Activated T-cell treated with anti-CD3 and anti-CD28 coated beads, Interleukin-2, amount 50 U/mL, for 72 hours (primary cell): ENCODE measurements at places on chromosomes 16 and 17. TPM values are rescaled to one million over a fixed set of nuclear protein-coding genes. Genes with fewer than 3 reads are reported as not detected.

DNA sequence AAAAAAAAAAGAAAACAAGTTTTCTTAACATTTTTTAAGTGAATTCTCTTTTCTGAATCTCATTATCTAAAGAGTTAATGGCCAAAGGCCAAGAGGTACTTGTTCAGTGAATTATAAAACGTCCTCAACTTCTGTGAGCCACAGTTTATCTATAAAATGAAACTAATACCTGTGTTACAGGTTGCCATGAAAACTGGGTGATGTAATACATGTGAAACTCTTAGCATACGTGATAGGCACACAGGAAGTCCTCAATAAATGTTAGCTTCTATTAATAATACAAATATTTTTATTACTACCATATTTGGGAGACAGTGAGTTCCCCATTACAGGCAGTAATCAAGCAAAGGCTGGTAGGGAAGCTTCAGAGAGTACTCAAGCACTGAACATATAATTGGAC is 13.5 kb upstream of the INPP5K start:
- DNase-seq, result no peak

Gene HEATR9
- total RNA-seq, result 1.8 TPM

Gene ABCA10
- 2.0 TPM for total RNA-seq

DNA sequence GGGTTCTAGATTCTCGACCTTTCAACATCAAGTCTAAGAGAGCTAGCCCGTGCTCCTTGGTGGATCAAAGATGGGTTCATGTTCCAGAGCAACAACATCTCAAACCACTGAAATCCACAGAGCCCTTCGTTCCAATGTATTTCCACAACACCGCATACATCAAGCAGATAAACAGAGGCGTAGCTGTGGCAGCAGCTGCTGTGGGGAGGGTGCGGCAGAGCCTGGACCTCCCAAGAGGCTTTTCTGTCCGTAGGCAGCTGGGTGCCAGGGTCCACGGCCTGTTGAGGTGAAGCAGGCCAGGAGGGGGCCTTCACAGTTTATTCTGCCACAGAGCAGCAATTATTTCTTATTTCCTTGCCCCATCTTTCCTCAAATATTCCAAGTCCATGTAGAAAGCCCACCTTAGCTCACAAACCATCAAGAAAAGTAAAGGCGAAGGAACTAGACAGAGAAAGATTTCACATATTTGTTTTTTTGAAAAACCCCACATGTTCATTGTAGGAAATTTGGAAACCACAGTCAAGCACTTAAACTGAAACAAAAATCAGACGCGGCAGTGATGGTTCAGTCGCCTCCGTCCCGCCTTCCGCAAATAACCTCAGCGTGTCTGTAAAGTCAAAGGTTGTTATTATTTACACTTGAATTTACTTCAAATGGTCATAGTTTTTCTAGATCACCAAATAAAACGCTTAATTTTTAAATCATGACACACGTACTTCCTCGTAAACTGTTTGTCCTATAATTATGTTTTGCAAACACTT is 144.6 kb upstream of the FOXF1 start:
- DNase-seq, result no peak

Gene TEPSIN
- total RNA-seq, result 39.1 TPM

Gene CTRB1
- total RNA-seq, result not detected

DNA sequence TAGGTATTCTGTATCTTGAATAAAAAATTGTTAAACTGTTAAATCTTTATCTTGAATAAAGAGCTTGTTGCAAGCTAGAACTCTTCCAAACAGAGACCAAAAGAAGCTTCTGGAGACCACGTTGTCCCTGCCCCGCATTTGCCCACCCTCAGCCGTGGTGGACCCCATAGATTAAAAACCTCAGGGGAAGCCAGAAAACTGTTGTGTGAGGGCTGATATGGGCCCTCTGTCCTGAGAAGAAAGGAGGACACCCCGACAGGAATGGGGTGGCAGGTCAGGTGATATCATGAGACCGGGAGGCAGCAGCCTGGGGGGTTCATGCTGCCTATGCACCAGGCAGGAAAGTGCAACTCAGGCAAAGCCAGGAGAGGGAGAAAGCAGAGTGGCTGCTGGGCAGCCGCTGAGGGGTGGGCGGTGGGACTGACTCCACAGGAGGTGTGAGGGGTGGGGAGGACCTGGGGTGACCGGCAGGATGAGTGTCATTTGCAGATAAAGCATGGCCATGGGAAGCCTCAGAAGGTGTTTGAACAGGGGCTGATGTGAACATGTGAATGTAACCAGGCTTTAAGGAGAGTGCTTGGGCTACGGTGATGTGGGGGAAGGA is 147.8 kb downstream of the IRF8 start:
- no peak for DNase-seq

DNA sequence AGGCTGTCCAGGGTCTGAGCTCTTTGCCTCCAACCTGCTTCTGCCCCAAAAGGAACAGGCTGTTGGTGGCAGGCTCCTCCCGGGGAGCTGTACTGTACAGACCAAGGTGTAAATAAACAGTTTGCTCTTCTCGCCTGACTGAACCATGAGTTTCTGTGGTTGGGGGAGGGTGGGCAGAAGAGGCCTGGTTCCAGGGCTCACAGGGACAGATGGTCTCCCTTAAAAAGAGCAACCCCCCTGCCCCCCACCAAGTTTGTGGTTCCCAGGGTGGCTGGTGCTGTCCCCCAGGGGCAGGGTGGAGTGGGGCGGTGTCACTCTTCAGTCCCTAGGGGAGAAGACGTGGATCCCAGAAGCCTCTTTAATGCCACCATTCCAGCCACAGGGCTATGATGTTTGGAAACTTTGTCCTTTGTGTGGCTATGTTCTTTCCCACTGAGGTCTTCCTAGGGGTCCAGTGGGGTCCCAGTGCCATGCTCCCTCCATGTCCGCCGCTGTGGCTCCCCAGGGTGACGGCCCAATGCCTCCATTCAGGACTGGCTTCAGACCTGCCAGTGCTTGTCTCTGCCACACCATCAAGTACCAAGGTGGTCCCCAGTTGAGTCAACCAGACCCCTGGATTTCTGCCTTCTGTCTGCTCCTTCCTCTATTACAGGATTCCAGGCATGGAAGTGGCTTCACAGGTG is 146.7 kb downstream of the RAB11FIP4 start:
- no peak for DNase-seq

DNA sequence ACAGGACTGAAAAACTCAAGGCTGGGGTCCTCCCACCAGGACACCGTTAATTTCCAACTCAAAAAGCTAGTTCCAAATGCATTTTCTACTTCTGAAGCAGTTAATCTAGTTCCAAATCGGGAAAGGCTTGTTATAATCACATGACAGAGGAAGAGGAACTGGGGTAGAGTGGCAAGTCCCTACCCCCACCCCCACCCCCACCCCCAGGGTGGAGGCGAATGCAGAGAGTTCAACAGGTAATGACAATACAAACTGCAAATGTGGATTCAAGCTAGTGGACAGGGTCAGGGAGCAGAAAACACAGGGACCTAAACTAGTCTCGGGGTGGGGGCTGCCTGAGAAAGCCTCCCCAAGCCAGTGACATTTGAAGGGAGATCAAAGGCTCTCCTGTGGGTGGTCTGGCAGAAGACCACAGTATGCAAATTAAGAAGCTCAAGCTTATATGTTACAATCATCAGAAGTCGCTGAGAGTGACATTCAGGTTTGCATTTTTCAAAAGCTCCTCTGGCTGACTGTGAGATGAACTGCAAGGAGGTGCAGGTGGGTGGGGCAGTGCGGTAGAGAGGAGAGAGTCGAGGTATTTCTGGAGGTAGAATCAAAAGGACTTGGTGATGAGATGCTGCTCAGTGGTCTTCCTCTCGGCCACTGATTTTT is 56.4 kb upstream of the SLC25A19 start:
- DNase-seq, result peak; percentile 66

Gene CALB2
- not detected for total RNA-seq

Gene TBC1D28
- total RNA-seq, result not detected

Gene C16orf46
- total RNA-seq, result 0.91 TPM

- no peak for DNase-seq
Measured at GRCh38 chr17:20103454-20104446, 94.6 kb downstream of the SPECC1 start.

DNA sequence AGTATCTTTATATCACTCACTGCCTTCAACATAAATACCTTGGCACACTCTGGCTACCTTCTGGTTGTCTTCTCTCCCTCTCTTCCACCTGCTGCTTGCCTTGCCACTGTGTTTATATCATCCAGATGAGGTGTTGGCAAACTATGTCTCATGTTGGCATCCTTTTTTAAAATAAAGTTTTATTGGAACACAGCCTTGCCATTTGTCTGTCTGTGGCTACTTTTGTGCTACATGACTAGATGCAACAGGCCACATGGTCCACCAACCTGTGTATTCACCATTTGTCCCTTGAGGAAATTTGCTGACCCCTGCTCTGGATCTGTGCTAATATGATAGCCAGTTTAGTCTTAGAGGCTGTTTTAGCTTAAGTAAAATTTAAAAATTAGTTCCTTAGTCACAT is 36.8 kb downstream of the NSRP1 start:
- no peak for DNase-seq

DNA sequence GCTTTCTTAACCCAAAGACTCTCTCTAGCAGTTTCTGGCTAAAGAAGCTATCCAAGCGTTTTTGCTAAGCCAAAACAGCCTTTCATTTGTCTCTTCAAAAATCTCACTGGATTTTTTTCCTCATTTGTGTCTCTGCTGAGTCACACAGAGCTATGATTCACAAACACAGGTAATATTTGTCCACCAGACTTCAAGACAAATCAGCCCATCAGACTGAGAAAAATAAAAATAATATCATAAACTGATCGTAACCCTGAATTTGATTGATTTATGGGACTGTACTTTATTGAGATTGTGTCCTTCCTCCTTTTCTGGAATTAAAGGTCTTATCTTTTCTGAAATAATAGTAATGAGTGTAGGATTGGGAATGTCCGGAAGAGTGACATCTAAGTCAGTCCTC is 25.8 kb downstream of the TRIM16 start:
- DNase-seq, result no peak

- DNase-seq, result no peak
Measured at GRCh38 chr16:28537964-28538732, 626 bp downstream of the NUPR1 start.

- DNase-seq, result no peak
Measured at GRCh38 chr16:23104032-23104955, 45.0 kb downstream of the USP31 start.

- DNase-seq, result peak; percentile 78
Measured at GRCh38 chr16:1772362-1772907, at the start of gene EME2. Gene EME2 (plus strand): TSS chr16:1772810. CDS start chr16:1773228, 418 bp downstream.

Gene KCTD19
- total RNA-seq, result 8.5 TPM

Gene EME1
- 42.9 TPM for total RNA-seq
